ENCODE measurements at places on chromosomes 6 and 20.

GRCh38 chr6:158415666-158416065 is 103.4 kb downstream of the TULP4 start:
- no peak for DNase-seq

DNA sequence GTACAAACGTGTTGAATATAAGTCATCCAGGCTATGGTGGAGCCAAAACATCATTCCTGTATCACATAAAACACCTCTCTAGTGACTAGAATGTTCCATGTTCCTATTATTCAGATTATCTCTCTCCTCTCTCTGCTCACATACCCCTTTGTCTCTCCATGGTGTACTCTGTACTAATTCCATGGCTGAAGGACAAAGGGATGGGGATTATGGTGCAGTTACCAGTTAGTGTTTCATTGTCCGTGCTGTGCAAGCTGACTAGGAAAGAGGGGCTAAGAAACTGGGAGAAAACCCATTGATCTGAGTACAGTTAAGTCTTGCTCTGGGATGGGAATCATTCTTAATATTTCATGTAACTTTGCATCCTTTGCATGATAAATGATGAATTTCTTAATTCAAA is 397.4 kb upstream of the NOX3 start:
- no peak for DNase-seq

DNA sequence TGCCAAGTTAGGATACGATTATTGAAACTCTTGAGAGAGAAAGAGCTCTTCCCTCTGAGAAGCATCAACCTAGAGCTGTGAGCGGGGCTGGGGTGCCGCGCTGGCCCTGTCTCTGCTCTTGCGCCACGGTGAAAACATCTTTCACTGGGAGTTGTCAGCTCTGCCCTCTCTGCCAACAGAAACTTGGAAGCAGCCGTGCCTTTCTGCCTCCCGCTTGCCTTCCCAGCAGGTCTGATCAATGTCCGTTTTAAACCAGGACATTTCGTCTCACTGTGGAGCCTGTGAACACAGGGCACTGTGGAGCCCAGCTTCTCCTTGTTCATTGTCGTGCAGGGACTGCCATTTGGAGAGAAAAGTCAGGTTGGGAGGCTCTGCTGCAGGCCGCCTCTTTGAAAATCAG is 249.2 kb upstream of the PMEPA1 start:
- no peak for DNase-seq

DNA sequence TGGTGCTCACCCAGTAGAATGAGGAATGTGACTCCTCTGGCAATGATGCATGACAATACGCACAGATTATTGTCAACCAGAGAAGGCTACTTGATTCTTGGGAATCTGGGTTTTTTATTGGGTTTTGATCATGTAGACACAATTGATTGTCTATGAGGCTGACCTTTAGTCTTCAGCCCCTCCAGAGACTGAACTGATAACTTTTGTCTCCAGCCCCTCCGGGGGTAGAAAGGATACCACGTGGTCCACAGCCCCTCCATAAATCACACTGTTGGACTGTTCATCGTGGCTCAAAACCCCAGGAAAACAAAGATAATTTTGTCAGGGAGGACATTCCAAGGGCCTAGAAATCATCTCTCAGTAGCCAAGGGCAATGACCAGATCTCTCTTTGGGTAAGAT is 57.5 kb upstream of the ADGRF5 start:
- DNase-seq = no peak

DNA sequence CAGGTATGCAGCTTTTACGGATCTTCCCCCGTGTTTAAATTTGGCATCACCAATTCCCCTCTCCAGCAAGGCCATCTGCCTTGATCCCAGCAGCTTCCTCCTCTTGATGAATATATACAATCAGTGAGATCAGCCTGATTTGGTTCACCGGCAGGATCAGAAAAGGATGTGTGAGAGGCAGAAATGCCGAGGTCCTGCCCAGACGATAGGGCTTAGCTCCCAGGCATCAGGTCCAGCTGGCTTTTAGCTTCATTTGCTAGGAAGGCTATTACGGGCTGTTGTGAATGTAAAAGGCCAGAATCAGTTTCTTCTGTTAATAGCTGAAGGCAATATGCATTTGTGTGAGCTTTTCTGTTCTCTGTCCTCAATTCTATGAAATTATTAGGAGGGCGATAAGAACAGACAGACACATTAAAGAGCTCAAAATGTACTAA is 372.8 kb downstream of the BTBD9 start:
- DNase-seq = no peak

Measured in cortex of kidney (tissue), 1 donor.